ENCODE measurements at places on chromosomes 7 and 10.

DNA sequence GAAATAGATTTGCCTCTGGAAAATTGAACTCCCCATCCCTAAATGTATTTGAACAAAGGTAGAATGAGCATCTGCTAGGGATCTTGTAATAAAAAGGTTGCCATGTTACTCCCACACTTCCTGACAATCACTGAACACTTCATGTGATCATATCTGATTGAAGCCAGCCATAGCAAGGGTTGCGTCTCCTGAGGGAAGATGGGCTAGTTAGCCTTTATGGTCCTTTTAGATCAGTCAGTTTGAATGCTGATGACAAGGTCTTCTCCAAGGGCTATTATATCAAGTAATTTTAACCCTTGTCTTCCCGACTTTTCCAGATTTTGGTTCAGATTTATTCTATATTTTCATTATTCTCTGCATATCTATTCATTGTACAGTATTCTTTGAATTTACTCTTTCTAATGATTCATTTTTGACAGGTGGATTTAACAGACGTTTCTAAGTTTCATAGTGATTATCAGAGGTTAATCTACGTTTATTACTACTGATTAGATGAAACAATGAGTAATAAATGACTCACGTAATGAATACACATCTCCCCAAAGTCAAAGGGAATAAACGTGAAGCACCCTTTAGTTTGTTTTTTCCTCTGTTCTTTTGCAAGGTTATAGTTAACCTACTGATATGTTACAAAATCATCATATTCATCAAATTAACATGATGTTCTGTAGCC lies 28.1 kb downstream of the CSGALNACT2 start:
- no peak for DNase-seq

- DNase-seq = no peak
Measured at GRCh38 chr10:121597504-121598262, 561 bp downstream of the FGFR2 start.

GRCh38 chr7:135240441-135240840 lies 6.8 kb downstream of the STRA8 start:
- no peak for DNase-seq

DNA sequence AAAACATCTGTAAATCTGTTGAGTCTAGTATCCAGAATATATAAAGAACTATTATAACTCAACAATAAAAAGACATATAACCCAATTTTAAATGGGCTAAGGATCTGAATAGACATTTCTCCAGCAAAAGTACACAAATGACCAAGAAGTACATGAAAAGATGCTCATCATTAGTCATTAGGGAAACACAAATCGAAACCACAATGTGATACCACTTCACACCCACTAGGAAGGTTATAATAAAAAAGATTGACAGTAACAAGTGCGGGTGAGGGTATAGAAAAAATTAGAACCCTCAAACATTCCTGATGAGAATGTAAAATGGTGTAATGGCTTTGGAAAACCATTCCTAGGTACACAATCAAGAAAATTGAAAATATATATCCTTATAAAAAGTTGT lies 4.1 kb downstream of the XPNPEP1 start:
- DNase-seq = no peak

DNA sequence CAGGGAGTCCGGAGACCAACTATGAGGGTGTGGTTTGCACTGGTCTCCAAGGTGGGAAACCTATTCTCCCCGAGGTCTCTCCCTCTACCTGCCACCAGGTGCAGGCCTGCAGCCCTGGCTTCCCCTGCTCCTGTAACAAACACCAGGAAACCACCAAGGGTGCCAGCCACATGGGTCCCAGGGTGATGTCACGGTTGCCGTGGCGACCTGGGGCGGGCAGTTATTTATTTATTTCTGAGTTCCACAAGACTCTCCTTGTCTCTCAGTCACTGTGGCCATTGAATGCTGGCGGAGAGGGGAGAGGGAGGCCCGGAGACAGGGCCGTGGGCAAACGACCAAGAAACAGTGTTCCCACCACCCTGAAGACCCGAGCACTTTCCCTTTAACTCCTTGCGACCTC lies 27.0 kb downstream of the MMD2 start:
- DNase-seq = no peak

DNA sequence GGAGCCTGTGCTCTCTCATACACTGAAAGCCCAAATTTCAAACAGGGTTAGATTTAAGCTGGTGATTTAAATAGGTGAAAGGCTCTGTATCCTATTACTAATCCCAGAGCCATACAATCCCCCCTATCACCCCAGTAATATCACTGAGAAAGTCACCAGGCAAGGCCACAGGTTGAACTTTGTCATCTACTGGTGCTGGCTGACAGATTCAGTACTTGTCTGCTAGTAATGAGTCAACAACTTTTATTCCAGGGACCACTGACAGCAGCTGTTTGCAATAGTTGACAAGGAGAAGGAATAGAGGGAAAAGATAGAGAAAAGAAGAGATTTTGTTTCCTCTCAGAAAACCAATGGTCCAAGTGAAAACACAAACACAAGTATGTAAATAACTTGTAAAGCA lies 10.4 kb downstream of the ASB15 start:
- no peak for DNase-seq
